ENCODE measurements at places on chromosomes 2 and 18.

DNA sequence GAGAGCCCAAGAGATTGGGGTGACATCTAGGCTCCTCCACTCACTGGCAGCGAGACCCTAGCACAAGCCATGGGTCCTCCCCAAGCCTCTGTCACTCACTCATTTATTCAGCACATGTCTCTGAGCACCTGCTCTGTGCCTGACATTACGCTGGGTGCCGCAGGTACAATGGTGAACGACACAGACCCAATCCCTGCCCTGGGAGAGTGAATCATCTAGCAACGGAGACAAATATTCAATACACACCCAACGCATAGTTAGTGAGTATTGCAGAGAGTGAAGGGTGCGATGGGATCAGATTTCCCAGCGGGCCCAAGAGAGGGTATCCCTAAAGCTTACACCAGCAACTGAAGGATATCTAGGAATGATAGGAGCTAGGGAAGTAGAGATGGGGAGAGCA is 45.5 kb downstream of the ZFP36L2 start:
- no peak for DNase-seq

DNA sequence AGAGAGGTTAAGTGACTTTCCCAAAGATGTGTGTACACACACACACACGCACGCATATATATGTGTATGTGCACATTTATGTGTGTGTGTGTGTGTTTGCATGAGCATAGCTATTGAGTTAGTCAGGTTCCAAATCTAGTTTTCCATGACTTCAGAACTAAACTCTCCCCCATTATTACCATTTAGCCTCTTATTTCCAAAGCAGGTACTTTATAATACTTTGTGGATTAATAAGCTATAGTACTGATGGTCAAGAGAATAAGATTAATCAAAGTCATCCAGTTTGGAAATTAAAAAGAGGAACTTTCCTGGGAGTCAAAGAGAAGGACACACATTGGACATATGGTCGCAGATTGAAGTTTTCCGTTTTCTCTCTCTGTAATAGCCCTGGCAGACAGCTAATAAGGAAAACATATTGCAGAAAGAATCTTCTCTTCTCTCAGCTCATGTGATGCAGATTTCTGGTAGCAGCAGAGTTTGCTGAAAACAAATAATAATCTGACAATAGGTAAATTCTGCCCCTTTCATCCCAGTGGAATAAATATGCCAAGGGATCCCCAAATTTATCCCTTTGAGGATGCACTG is 410.9 kb upstream of the TCF4 start:
- no peak for DNase-seq

- peak; percentile 76 for DNase-seq
Observed at GRCh38 chr2:104871972-104872865, 18.3 kb downstream of the POU3F3 start.

- DNase-seq = no peak
Observed at GRCh38 chr18:63817441-63818051, 42.3 kb downstream of the SERPINB7 start.

GRCh38 chr2:208880171-208880570 is 473.6 kb downstream of the PTH2R start:
- no peak for DNase-seq

- no peak for DNase-seq
Observed at GRCh38 chr2:19900931-19901441, 797 bp downstream of the TTC32 start.

- DNase-seq = no peak
Observed at GRCh38 chr2:15973481-15974401, 33.4 kb downstream of the MYCN start.

DNA sequence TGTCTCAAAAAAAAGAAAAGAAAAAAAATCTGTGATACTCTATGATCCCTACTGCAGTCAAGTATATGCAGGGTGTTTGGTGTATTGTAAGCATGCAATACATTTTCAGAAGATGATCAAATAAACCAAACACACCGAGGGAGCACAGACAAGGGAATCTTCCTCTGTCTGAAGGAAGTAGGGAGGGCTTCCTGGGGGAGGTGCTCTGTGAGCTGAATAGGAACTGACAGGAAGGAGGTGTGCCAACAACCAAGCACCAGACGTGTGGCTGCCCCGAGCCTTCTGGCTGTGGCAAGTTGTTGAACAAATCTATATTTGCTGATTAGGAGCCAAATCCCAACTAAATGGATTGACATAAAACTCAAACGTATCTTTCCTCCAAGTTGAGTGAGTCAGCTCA is 14.6 kb downstream of the THNSL2 start:
- DNase-seq = no peak

- DNase-seq = no peak
Observed at GRCh38 chr2:241574911-241575623, 16.5 kb downstream of the BOK start.

DNA sequence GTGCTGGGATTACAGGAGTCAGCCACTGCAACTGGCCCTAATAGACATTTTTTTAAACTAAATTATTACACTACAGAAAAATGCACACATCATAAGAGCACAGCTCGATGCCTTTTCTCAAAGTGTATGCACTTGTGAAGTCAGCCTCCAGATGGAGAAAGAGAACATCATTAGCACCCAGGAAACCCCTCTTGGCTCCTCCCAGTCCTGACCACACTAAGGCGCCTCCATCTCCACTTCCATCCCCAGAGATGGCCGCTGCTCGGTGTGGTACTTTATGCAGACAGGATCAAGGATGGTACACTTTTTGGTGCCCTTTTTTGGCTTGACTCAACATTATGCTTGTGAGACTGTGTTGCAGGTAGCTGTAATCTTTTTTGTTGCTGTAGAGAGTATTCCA is 34.8 kb downstream of the RRM2 start:
- DNase-seq = no peak

- DNase-seq = no peak
Observed at GRCh38 chr18:79818036-79818435, 20.3 kb downstream of the KCNG2 start.

DNA sequence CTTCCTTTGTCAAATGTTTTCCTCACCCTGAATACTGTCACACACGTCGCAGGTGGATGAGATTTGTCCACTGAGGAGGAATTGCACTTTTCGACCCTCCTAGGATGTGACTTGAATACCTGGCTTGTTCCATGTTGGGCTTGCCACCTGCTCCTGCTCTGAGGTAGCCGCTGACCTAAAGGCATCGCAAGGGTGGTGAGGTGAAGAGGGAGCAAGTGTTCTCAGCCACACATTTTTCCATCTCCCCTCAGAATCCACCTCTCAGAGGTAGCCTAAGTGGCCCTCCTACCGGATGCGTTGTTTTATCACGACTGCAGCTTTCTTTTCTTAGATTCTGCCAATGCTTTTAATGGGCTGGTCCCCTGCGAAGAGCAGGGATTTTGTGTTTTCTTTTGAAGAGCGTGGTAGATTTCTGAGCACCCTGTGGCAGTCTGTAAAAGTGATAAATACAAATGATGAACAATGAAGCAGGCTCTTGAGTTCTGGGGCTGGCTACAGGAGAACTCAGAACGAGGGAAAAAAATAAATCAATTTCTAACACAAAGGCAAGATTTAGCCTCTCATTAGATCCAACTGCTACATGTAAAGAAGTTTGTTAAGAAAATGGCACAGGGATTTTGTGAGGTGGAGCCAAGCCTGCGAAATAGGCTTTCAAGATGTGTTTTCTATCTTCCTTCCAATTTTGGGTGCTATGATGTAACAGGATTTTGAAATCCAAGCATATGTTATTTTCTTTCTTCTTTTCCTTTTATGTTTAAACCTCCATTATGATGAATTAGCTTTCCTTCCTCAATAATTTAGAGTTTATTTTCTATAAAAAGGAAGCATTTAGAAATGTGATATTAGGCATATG is 386.7 kb downstream of the TGIF1 start:
- no peak for DNase-seq
